ENCODE measurements at places on chromosomes 1 and 21. TPM values are rescaled to one million over a fixed set of nuclear protein-coding genes. Genes with fewer than 3 reads are reported as not detected.

Gene ZNF593OS
- not detected for total RNA-seq

DNA sequence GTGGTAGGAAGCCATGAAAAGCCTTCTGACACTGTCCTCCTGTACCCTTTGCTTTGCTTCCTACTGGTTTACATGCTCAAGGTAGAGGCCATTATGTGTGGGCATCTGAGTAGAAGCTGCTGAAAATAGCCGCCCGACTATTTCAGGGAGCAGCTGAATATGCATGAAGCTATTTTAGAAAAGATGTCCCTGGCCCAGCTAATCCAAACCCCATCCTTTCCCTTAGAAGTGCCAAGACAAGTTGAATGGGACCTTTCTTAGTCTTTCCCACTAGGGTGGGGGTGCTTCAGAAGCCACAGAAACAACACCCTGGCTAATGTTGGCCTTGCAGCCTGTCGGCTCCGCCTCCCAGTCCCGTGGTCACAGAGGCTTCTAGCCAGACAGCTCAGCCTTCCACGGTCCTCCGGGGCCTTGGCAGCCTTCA lies 205.1 kb upstream of the EDN2 start:
- H3K27me3 ChIP-seq: no peaks in the 10 kb centered on the region
- H3K27ac ChIP-seq: no peak overlapping the region
- H3K4me3 ChIP-seq: no peak overlapping the region
- H3K36me3 ChIP-seq: no peaks in the 10 kb centered on the region
- H3K4me1 ChIP-seq: no peaks in the 10 kb centered on the region

GRCh38 chr1:153483776-153484175 lies 23.3 kb upstream of the S100A7 start:
- H3K4me3 ChIP-seq: no peak overlapping the region
- H3K36me3 ChIP-seq: no peaks in the 10 kb centered on the region
- no peaks in the 10 kb centered on the region for H3K4me1 ChIP-seq
- DNase-seq: no peak
- H3K27me3 ChIP-seq: no peaks in the 10 kb centered on the region

DNA sequence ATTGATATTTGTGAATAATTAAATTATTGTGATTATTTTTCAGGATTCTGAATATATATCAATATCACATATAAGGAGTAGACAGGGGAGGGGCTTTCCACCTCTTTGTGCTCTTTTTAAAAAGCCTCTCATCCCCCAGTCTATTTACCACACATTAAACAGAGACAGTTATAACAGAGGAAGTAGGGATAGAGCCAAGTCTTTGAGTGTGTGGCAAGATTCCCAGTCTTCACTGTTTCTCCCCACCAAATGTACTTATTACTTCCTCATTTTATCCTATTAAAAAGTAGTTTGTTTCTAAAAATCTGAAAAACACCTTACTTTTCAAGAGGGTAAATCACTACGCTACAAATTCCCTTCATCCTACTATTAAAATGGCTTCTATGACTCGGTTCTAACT lies 46.7 kb downstream of the EPS15 start:
- peaks cover 9% of the 10 kb centered on the region for H3K36me3 ChIP-seq
- no peak overlapping the region for H3K27ac ChIP-seq
- no peak for DNase-seq
- H3K4me3 ChIP-seq: no peak overlapping the region
- no peaks in the 10 kb centered on the region for H3K4me1 ChIP-seq

DNA sequence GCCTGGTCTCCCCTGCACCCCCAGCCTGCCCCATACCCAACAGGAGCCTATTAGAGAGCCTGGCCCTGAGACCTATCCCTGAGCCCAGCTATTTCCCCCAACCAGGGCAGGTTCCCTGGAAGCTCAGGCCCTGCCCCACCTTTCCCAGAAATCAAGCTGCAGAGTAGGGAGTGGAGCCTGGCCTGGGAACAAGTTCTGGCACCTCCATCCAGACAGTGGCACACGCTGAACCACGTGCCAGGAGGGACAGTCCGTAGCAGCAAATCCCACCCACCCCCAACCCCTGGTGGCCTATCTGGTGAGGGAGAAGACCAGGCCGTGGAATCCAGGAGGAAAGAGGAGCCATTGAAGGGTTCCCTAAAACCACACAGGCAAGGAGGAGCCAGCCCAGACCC lies 22.6 kb downstream of the TNNT2 start:
- no peak for DNase-seq
- H3K27me3 ChIP-seq: no peaks in the 10 kb centered on the region
- no peak overlapping the region for H3K27ac ChIP-seq
- H3K36me3 ChIP-seq: no peaks in the 10 kb centered on the region
- no peak overlapping the region for H3K4me3 ChIP-seq
- no peaks in the 10 kb centered on the region for H3K4me1 ChIP-seq

DNA sequence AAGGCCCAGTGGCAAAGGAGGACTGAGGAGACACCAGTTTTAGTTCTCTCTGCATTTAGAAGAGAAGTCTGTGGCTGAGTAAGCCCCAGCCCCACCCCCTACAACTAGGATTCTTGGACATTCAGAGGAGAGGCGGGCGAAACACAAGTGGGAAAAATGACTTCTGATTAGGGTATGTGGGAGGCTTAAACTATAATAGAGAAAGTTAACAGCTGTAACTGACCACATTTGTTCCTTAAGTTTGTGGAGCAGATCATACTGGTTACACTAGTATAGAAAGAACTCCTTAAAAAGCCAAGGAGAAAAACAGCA lies 11.2 kb upstream of the TRIM33 start:
- no peaks in the 10 kb centered on the region for H3K36me3 ChIP-seq
- no peak overlapping the region for H3K27ac ChIP-seq
- DNase-seq: no peak
- no peaks in the 10 kb centered on the region for H3K4me1 ChIP-seq
- no peak overlapping the region for H3K4me3 ChIP-seq
- H3K27me3 ChIP-seq: no peaks in the 10 kb centered on the region

DNA sequence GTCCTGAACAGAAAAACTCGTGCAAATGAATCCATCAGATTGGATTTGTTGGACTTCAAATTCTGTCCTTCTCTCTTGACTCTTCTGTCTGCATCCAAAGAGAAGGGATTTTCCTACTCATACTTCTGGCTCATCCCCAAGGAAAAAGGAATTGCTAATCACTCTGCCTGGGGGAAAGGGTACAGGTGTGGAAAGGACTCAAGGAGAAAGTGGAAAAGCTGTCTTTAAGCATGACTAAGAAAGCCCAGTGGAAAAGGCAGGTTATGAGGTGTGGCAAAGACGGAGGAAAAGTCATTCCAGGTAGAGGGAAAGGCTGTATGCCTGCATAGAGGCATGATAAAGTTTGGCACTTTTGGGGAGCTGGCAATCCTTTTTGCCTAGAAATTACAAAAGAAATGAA lies 43.4 kb downstream of the PTGS2 start:
- no peaks in the 10 kb centered on the region for H3K27me3 ChIP-seq
- DNase-seq: no peak
- no peaks in the 10 kb centered on the region for H3K4me1 ChIP-seq
- no peak overlapping the region for H3K4me3 ChIP-seq

DNA sequence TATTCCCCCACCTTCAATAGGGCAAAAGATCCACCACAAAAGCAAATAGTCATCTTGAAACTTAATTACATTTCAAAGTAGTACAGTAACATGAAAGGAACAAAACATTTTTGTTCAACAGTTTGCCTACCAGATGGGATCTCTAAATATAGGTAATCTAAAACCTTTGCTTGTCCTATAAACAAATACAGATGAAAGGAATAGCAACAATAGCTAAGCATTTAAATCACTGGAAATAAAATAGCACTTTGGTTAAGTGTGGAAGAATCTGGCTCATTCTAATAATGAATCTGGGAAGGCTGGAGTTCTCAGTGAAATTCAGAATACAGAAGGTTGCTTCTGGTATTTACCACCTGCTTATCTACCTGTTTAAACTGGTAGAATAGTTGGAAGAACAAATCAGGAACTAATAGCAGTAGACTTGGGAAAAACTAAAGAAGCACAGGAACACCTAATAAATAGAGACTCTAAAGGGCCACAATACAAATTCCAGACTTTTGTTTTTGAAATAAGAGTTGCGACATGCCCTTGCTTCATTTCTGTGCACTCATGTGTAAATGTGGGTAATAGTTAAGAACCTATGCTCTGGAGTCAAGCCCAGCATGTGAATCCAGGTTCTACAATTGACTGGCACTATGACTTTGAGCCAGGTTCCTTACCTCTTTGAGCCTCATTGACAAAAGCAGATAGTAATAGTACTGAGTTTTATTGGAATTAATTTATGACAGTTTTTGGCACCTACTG lies 2.3 kb upstream of the LYPLAL1 start:
- H3K36me3 ChIP-seq: no peaks in the 10 kb centered on the region
- DNase-seq: no peak
- H3K4me3 ChIP-seq: no peak overlapping the region
- H3K4me1 ChIP-seq: peaks cover 2% of the 10 kb centered on the region
- no peaks in the 10 kb centered on the region for H3K27me3 ChIP-seq
- peak overlapping the region; percentile 45 for H3K27ac ChIP-seq

DNA sequence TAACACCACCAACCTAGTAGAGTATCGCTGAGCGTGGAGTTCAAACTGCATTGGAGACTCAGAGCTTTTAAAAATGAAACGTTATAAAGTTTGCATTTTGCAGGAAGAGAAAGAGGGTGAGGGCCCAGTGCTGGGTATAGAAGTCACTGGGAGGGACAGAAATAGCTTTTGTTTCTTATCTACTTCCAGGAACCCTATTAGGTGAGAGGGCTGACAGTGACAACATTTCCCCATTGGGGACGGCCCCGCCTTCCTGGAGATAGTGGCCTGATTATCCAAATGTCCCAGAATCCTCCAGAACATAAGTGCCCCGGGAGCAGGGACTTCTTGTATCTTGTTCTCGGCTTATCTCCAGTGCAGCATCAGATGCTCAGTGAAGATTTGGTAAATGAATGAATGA lies 574.9 kb downstream of the PTPRU start:
- no peak for DNase-seq
- no peak overlapping the region for H3K27ac ChIP-seq
- H3K4me3 ChIP-seq: no peak overlapping the region
- H3K27me3 ChIP-seq: no peaks in the 10 kb centered on the region

Gene MCOLN3
- 3.1 TPM for total RNA-seq

- no peak overlapping the region for H3K27ac ChIP-seq
- no peak overlapping the region for H3K4me3 ChIP-seq
- no peaks in the 10 kb centered on the region for H3K36me3 ChIP-seq
- no peaks in the 10 kb centered on the region for H3K27me3 ChIP-seq
Observed at GRCh38 chr1:164557270-164557669, 1.7 kb upstream of the PBX1 start.

Data from kidney (tissue), 22 donors.